ENCODE measurements at places on chromosomes 5 and 9.

DNA sequence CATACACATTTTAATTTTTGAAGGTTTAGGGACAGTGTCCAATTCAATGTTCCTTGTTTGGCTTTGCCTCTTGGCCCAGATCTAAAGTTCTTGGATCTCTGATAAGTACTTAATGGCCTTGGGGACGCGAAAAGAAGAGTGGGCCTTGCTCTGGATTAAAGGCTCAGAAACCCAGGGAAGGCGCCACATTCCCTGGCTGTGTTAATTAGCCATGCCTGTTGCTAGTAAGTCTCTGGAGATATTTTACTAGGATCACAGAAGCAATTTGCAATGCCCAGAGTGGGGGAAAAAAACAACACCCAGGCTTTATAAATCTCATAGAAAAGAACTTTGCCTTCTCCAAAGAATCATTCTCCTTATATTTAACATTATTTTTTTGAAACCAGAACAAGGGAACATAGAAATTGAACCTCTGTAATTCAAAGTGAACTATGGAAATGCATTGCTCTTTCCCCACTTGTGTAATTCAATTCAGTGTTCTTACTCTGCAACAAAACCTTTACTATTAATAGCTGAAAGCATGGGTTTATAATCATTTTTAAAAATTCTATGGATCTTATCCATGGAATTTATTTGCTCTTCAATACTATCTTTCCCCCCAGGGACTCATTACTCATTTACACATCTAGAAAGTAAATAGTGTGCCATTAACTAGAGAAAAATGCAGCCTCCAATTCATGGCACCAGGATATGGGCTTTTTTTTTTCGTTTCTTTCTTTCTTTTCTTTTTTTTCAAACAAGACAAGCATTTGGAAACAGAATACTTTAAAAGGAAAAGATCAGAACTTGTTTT, 172.2 kb upstream of the ANKRD55 start:
- DNase-seq, result no peak

DNA sequence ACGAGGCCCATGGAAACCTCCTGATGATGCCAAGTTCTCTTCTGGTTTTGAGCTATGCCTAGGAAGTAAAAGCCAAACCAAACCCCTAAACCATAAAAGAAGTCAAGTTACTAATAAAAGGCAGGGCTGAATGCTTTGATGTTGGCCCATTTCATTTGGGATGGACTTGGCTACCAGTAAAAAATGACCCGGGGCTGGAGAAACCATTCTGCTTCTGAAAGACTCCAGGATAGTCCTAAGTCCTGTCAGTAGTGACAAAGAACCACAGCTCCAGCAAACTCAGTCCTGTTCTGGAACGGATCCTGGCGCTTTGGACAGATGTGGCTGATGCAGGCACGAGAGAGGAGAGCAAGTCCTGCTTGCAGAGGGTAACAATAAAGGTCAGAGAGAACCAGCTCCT, 68.6 kb downstream of the SH3PXD2B start:
- DNase-seq, result no peak

DNA sequence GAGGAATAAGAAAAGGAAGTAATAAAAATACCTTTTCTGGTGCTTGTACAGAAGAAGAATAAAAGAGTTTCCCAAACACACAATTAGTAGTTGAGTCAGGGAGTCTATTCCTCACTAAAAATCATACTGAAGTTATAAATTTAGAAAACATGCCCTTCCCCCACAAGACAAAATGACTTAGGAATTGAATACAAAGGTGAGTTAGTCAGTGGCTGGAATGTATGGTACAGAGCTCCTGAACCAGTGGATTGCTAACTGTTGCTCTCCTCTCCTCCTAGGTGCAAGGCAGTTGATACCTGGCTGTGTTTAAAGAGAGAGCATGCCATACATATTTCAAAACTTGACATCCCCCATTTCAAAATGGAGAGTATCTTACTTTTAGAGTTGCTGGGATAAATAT, 1.9 kb downstream of the GDA start:
- no peak for DNase-seq

- no peak for DNase-seq
Measured at GRCh38 chr9:87711857-87712800, 13.8 kb upstream of the CTSL start.

- no peak for DNase-seq
Measured at GRCh38 chr5:178434851-178435250, 155.3 kb downstream of the COL23A1 start.

DNA sequence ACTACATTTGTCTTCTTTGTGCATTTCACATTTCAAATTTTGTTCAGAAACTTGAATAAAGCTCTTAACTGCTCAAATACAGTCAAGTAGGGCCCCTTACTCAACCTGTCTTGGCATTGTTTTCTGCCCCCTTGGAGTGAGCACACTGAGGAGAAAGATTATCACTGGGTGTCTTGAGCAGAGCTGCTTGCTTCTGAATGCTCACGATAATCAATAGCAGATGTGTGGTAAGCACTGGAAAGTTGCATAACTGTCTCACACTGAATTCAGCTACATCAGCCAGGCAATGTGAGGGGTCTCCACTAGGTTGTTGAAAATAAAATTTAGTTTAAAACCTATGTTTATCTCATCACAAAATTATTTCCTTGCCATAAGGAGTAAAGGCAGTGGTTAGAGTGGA, 7.8 kb upstream of the TNFAIP8 start:
- DNase-seq, result no peak

GRCh38 chr9:7369384-7369821, 430.2 kb downstream of the DMAC1 start:
- no peak for DNase-seq

GRCh38 chr5:170313344-170313743, 15.8 kb upstream of the LCP2 start:
- DNase-seq, result no peak

DNA sequence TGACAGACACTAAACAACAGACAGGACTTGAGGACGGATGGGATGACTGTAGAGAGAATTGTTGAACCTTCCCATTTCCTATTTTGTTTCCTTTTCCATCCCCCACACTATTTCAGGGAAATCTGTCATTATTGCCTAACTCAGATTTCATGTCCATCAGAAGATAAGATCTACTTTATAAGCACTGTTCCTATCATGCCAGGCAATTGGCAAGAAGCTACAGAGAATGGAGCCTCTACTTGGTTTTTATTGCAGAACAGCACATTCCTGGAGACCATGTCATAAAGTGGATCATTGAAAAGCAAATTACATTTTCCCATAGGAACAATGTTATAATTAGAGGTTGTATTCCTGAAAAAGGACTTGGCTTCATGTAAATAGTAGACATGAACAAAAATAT, 173.7 kb upstream of the KIF2A start:
- no peak for DNase-seq

DNA sequence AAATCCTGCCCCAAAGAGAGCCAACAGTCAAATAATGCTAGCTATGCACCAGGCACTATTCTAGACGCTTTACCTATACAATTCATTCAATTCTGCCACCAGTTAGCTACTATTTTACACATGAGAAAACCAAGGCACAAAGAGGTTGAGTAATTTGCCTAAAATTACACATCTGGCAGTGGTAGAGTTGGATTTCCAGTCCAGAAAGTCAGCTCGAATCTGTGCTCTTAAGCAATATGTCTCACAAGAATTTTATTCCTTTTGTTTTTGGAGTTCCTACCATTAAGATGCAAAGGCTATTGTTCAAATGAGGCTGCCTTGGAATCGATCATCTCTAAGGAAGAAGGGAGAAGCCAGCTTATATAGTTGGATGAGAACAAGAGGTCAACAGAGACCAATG, 256.9 kb upstream of the RASA1 start:
- DNase-seq, result no peak

GRCh38 chr9:110104261-110104809, 103.6 kb downstream of the C9orf152 start:
- DNase-seq, result no peak

DNA sequence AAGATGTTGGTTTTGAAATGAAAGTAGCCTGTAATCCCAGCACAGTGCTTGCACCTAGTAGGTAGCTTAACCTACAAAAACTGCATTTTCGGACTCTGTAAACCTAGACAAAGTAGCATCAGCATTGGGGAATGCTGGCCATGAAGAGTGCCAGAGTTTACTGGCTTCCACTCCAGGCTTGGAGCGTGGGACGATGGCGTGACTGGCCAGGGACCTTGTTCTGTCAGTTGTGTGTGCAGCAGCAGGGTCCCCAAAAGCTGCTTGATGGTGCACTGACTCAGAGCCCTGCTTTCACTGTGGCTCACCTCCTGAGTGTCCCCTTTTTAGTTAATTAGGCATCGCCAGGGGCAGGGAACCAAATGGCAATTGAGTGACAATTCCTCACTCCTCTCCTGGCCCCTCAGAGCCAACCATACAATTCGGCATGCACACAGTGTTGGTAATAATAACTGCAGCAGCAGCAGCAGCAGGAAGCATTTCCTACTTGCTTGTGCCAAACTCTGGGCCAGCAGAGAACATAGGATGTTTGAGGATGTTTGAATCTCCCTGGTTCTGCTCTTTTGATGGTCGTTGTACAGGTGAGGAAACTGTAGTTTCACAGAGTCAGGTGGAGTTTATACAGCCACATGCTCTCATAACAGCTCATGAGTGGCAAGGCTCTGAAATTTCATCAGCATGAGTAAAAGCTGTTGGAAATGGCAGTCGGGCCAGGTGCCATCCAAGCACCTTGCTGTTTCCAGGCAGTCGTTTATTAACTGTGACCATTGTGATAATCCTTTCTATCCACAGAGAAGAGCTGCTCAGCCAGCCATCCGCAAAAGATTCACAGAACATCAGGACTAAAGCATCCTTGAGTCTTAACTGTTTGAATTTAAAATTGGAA, 4.2 kb downstream of the UBE2QL1 start:
- DNase-seq, result no peak

DNA sequence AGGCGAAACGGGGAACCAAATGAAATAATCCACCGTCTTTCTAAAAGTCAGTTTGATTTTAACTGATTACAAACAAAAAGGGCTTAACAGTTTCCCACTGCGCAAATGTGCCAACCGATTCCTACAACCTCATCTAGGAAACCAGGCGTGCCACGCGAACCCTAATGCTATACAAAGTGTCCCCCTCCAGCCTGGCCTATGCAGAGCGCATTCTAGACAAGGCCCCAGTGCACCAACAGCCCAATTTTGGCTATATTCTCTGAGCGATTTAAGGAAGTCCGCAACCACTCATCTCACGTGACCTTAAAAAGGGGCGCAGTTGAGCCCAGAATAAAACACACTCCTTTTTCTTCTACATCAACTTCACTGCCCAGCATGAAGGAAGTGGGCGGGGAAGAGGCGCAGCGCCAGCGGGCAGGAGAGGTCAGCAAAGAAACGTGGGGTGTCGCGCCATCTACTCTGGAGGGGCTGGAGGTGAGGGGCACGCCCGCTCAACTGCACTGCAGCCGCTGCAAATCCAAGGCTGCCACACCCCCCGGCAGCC, 779 bp downstream of the FAM13B start:
- DNase-seq, result no peak

DNA sequence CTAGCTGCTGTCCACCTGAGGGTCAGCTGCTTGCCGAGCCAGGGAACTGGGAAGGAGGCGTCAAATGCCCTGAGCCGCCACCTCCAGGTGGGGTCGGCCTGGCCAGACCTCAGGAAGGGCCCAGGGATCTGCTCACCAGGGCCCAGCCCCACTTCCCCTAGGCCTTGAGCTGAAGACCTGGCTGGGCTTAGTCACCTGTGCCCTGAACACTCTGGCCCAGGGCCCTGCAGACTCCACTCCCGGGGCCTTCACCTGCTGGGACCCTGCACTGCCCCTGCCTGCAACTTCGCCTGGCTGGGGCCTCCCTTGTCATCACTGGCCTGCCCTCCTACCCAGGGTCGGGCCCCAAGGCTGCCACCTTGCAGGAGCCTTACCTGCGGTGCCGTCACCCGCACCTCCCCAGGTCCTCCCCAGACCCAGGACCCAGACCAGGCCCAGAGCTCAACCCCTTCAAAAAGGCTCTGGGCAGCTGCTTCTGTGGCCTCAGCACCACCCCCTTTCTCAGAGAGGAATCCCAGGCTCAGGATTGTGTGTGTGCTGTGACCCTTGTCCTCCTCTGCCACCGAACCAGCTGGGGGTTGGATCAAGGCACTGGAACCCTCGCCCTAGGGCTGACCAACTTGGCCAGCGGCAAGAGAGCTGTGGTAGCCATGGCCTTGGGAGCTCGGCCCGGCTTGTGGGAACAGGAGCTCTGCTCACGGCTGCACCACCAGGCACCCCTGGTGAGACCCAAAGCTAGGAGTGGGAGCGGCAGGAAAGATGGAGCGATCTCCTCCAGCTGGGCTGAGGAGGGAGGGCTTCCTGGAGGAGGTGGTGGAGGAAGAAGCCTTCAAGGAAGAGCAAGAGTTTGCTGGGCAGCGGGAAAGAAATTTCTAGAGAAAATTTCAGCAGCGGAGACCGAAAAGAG, 1.2 kb upstream of the NELFB start:
- DNase-seq, result no peak

- DNase-seq, result no peak
Measured at GRCh38 chr5:83683836-83684235, 36.8 kb downstream of the HAPLN1 start.

DNA sequence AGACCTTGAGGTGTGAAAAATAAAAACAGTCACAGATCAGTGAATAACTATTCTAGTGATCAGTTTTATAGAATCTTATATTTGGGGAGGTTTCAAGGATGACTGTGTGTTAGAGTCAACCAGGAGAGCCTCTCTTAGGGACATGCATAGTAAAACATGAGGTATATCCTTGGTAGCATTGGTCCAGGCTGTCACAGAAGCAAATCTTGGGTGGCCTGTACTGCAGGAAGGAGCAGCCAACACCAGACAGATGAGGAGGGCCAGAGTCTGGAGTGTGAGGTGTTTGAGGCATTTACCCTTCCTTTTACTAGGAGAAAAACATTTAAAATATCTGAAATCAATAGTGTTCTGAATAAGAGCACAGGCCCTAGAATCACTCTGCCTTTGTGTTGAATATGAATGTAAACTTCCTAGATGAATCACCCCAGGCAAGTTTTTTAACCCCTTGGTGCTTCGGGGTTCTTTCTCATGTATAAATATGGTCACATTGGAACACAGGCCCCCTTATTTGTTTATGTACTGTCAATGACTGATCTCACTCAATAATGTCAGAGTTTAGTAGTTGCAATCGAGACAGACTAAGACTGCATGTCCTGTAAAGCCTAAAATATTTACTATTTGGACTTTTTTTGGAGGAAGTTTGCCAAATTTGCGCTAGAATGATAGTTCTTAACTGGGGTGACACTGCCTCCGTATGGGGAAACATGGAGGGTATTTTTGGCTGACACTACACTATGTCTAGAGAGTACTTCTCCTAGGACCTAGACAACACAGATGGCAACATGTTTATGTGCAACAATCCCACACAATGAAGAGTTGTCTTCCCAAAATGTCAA, 416.5 kb upstream of the POU5F2 start:
- DNase-seq, result no peak

GRCh38 chr9:96509848-96510247, 59.9 kb downstream of the HABP4 start:
- no peak for DNase-seq

- DNase-seq, result no peak
Measured at GRCh38 chr5:142758062-142758795, 11.9 kb upstream of the ARHGAP26 start.
